B cell (primary cell): ENCODE measurements at places on chromosomes 6 and 20. TPM values are rescaled to one million over a fixed set of nuclear protein-coding genes. Genes with fewer than 3 reads are reported as not detected.

Gene SIM1
- total RNA-seq, result not detected in 2 replicates

Gene SEL1L2
- not detected in 2 replicates for total RNA-seq

Gene ZSCAN23
- 0.78 and 0.79 TPM in 2 replicates for total RNA-seq

Gene COX7A2
- total RNA-seq, result 157 and 160 TPM in 2 replicates

Gene NR2E1
- total RNA-seq, result not detected in 2 replicates

Gene TP53TG5
- total RNA-seq, result not detected in 2 replicates

DNA sequence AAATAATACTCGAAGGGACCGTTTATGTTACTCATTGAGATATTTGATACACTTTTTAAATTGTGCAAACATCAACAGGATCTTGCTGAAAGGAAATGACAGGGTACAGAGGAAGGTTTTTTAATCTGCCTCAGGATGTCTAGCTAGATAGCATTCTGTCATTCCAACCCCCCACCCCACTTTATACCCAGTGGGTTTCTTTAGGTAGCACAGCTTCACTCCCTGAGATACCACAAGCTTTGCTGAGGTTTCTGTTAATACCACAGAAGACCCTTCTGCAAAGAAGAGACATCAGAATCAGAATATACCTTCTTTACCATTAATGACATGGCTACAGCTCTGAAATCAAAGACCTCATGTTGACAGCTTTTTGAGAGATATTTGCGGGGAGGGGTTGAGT lies 1.3 kb downstream of the PHACTR2 start:
- H3K27me3 ChIP-seq, result no peaks in the 10 kb centered on the region
- DNase-seq, result no peak
- no peaks in the 10 kb centered on the region for H3K36me3 ChIP-seq
- H3K4me3 ChIP-seq, result peak overlapping the region; percentile 92

GRCh38 chr20:41068806-41069205 lies 40.2 kb downstream of the TOP1 start:
- no peak overlapping the region for H3K4me3 ChIP-seq
- no peak overlapping the region for H3K27ac ChIP-seq
- H3K4me1 ChIP-seq, result peaks cover 18% of the 10 kb centered on the region
- DNase-seq, result no peak
- H3K27me3 ChIP-seq, result no peaks in the 10 kb centered on the region

GRCh38 chr6:33443619-33444504 lies 10.5 kb upstream of the ZBTB9 start:
- no peak overlapping the region for H3K4me3 ChIP-seq
- H3K4me1 ChIP-seq, result no peaks in the 10 kb centered on the region
- no peak overlapping the region for H3K27ac ChIP-seq
- no peak for DNase-seq

- no peaks in the 10 kb centered on the region for H3K27me3 ChIP-seq
- no peaks in the 10 kb centered on the region for H3K36me3 ChIP-seq
- no peak overlapping the region for H3K27ac ChIP-seq
Observed at GRCh38 chr6:8236956-8237355, 134.6 kb upstream of the EEF1E1 start.

GRCh38 chr20:63005862-63006539 lies 763 bp downstream of the BHLHE23 start:
- H3K27ac ChIP-seq, result no peak overlapping the region
- H3K4me3 ChIP-seq, result no peak overlapping the region

DNA sequence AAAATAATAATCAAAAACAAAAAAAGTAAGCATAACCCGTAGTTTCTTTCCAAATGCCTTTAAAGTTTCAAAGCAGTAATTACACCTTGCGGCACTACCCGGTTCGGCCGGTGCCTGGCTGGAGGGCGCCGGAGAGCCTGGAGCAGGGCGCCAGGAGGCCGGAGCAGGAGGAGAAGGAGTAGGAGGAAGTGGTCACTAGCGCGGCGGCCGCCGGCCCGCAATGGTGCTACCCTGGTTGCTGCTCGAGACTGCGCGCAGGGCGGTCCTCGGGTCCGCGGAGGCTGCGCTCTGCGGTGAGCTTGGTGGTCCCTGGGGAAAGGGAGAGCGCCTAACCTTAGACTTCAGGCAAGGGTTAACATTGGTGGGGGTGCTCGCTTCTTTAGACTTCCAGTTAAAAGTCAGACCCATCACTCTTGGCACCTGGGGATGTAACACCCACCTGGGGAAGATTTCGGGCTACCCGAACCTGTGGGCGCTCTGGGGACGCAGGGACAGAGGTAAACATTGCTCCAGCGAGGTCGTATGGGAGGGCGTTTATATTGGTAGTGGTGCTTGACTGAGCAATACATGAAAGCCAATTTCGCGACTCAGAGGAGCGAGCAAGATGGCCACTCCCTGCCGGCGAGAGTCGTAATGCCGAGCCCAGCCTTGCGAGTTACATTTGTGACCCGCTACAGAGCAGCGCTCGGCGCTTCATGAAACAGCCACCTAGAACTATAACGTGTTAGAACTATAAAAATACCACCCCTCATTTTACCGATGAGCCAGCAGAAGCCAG lies 5.8 kb upstream of the USP45 start:
- peaks cover 15% of the 10 kb centered on the region for H3K4me1 ChIP-seq
- no peaks in the 10 kb centered on the region for H3K27me3 ChIP-seq
- no peaks in the 10 kb centered on the region for H3K36me3 ChIP-seq
- peak overlapping the region; percentile 62 for H3K27ac ChIP-seq

DNA sequence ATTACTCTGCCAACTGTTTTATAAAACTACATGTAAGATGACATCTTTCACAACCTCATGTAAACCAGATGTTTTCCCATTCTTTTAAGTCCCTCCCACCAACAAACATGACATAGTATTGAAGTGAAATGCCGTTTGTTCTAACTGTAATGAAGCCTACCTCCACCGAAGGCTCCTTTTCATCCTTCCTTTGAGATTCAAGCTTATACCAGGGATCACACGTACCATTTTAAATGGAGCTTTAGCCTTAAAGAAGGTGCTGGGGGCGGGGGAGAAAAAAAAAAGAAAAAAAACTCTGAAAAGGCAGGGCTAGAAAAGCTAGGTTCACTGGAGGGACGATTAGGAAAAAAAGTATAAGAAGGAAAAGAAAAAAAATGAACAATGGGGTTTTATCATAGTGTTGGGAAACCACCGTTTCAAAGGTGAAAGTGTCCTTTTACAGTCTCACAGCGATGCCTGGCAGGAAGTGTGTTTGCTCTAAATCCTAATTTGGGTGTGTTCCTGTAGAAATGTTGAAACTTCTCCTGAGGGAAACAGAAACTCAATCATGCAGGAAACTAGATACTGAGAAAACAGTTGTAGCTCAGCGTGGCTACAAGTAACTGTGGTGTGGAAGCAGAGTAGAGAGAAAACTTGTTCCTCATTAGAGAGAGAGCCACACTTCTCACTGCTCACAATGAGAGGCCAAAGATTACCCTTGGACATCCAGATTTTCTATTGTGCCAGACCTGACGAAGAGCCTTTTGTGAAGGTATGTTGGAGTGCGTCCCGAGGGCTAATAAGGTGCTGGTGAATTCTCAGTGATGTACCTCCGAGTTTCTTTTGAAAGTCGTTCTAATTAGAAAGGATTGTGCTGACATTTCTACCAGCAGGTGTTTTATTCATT lies 37.6 kb upstream of the HINT3 start:
- peak overlapping the region; percentile 85 for H3K27ac ChIP-seq
- peak overlapping the region; percentile 51 for H3K4me3 ChIP-seq
- DNase-seq, result peak; percentile 81
- peaks cover 3% of the 10 kb centered on the region for H3K36me3 ChIP-seq

DNA sequence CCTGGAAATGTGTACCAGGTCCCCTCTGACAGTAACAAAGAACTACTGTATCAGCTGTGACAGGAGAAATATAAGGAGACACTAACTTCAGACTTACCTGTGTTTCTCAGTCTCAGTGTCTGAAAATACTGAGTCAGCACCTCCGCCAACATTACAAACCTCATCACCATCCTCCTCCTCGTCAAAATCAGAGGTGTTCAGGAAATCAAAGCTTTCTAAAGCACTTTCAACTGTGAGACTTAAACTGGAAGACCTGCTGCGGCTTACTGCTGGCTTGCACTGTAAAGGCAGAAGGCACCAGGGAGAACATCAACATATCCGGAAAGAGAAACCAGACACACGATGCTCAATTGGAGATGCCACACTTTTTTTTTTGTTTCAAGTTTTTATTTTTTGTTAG lies 40.3 kb upstream of the ARMH2 start:
- no peaks in the 10 kb centered on the region for H3K4me1 ChIP-seq
- no peak overlapping the region for H3K4me3 ChIP-seq
- no peaks in the 10 kb centered on the region for H3K27me3 ChIP-seq

DNA sequence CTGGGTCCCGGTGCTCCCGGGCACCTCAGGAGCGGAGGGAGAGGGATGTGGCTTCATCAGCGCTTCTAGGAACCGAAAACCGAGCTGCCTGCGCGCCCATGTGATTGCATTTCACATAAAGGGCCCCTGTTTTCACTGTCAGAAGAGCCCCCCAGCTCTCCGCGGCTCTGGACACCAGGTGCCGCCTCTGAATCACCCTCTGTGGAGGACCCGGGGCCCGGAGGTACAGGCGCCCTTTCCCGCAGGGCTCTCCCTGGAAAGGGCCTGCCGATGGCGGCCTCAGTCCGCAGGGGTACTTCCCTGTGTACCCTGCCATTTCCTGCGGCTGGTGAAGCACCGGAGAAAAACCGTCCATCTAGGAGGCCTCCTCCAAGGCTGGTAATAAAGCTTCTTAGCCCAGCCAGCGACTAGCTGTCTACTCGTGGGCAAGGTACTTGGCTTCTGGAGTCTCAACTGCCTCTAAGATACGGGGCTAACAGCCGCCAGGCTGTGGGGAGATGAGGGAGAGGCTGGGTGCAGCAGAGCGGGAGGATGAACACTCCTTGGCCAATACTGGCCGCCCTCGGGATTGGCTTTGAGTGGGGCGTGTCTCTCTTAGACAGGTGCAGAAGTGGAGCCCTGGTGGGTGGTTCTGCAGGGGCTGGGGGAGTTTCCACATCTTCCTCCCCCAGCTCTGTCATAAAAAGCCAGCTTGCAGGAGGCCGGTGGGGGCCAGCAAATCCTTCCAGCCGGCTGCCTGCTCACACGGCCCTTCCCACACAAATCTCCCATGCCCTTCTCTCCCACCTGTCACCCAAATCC lies 1.6 kb downstream of the PPP1R16B start:
- H3K27ac ChIP-seq, result peak overlapping the region; percentile 99
- H3K4me1 ChIP-seq, result peaks cover 65% of the 10 kb centered on the region
- H3K36me3 ChIP-seq, result no peaks in the 10 kb centered on the region
- peak; percentile 75 for DNase-seq
- H3K27me3 ChIP-seq, result no peaks in the 10 kb centered on the region
- H3K4me3 ChIP-seq, result peak overlapping the region; percentile 99

DNA sequence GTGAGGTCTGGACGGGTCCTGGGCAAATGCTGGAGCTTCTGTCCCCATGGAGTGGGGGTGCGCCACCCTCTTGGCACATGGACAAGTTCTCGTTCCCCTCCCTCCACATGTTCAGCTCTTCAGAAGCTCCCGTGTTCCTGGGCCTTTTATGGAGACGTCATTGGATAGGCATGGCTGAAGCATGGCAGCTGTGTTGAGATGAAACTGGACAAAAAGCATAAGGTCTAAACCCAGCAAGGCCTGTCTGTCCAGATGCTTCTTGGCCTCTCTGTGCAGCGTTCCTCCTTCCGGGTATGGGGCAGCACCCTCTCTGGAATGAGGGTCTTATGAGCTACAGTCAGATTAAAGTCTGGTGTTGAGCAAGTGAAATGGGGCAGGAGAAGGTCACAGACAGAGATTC lies 26.8 kb downstream of the TBC1D20 start:
- no peaks in the 10 kb centered on the region for H3K27me3 ChIP-seq
- no peak overlapping the region for H3K4me3 ChIP-seq
- H3K27ac ChIP-seq, result no peak overlapping the region
- DNase-seq, result no peak

DNA sequence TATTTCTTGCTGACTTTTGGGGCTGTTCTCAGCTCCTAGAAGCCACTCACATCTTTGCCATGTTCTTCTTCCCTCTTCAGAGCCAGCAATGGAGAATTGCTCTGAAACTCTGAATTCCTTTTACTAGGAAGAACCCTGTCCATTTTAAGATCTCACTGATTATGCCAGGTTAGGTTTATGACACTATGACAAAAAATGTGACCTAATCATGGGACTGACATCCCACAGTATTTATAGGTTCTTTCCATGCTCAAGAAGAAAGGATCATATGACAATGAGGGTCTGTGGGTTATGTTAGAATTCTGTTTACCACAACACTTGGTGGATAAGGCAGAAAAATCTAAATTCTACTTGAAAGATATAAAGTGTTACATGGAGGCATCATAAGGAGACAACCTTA lies 263.3 kb upstream of the CITED2 start:
- peaks cover 5% of the 10 kb centered on the region for H3K4me1 ChIP-seq
- no peak overlapping the region for H3K4me3 ChIP-seq

DNA sequence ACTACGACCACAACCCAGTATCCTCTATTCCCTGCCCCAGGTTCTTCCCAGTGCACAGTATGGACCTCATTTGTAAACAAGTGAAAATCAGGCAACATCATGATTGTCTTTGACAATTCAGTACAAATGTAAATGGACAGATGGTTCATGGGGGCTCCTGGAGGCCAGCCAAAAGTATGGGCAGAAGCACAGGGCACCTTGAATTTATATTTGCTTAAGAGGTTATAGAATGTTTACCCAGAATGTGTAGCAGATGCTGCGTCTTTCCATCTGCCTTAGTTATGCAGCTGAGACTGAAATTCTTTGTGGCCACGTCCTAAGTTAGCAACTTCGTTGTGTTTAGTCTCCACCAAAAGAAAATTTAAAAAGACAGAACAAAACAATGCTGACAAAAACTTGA lies 559.6 kb upstream of the NRSN1 start:
- H3K36me3 ChIP-seq, result no peaks in the 10 kb centered on the region
- no peak overlapping the region for H3K4me3 ChIP-seq
- H3K4me1 ChIP-seq, result no peaks in the 10 kb centered on the region
- H3K27ac ChIP-seq, result no peak overlapping the region
- no peaks in the 10 kb centered on the region for H3K27me3 ChIP-seq

DNA sequence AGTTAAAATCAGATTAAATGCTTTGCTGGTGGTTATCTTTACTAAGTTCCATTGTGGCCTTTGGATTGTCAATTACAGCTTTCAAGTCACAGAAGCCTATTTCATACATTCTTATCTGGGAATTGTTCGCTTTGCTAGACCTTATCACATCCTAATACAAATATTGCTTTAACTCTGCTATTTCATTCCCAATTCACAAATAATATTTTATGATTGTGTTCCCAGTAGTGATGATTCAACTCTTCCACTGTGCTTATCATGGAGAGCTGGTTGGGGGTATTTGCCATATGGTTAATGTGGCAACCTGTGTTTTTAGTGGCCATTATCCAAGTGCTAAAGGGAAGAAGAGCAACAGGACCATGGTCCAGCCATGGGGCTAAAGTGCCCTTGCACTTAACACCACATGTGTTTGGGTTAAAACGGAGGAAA lies 72.9 kb upstream of the GLP1R start:
- H3K4me1 ChIP-seq, result no peaks in the 10 kb centered on the region
- H3K4me3 ChIP-seq, result no peak overlapping the region

- H3K4me1 ChIP-seq, result peaks cover 31% of the 10 kb centered on the region
- H3K27ac ChIP-seq, result peak within 1 kb of the TSS; percentile 30
- no peaks in the 10 kb centered on the region for H3K36me3 ChIP-seq
- peaks cover 30% of the 10 kb centered on the region for H3K27me3 ChIP-seq
- peak within 1 kb of the TSS; percentile 57 for H3K4me3 ChIP-seq
Observed at GRCh38 chr20:31869942-31870725, at the start of the genes DUSP15 and TTLL9. TSS of gene DUSP15 (minus strand) at chr20:31870527. CDS start at chr20:31870337, 190 bp downstream. TSS of gene TTLL9 (plus strand) at chr20:31870634. CDS start at chr20:31871127, 493 bp downstream.

DNA sequence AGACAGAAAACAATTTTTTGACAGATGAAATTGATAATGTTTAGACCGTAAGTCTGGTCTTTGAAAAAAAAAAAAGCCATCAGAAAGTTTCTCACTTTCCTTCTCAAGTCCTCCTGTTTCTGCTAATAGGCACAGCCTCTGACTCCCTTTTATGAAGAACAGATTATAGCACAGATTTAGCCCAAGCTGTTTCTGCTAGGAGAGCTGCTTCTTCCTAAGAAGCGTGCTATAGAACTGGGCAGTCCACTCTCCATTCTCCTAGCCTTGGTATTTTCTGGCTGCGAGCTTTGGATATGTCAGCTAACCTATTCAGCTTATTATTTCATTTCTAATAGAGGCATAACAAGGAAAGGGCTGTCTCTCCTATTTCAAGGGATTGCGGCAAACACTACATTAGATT lies 112.5 kb downstream of the SGK1 start:
- no peak for DNase-seq
- no peaks in the 10 kb centered on the region for H3K27me3 ChIP-seq
